ENCODE measurements at places on chromosomes 6 and 20. TPM values are rescaled to one million over a fixed set of nuclear protein-coding genes. Genes with fewer than 3 reads are reported as not detected.

Gene CNR1
- 0.19 TPM for total RNA-seq

Gene SPDEF
- total RNA-seq: not detected

Gene RNF5
- 33.4 TPM for total RNA-seq

Gene SLC17A1
- total RNA-seq: not detected

Gene CCN6
- not detected for total RNA-seq

Gene ESR1
- not detected for total RNA-seq

Gene CPNE1
- total RNA-seq: 80.0 TPM

Gene SAMD10
- 1.6 TPM for total RNA-seq

Gene FRS3
- total RNA-seq: 0.97 TPM

Gene STMND1
- not detected for total RNA-seq

Gene NHLRC1
- total RNA-seq: 1.2 TPM

Gene F13A1
- total RNA-seq: not detected

Gene TFAP2D
- not detected for total RNA-seq

Gene PAK5
- total RNA-seq: not detected

Gene RUNX2
- total RNA-seq: not detected

Gene MAS1
- not detected for total RNA-seq

Gene BCAS1
- total RNA-seq: not detected

Gene KCNB1
- total RNA-seq: not detected

Gene ARG1
- not detected for total RNA-seq

Gene SS18L1
- total RNA-seq: 16.7 TPM

Gene MTFR2
- 3.6 TPM for total RNA-seq

Gene SYTL3
- 1.5 TPM for total RNA-seq

Gene CGAS
- total RNA-seq: 4.3 TPM

Gene TCF19
- 16.6 TPM for total RNA-seq

Gene FANCE
- 10.3 TPM for total RNA-seq

Gene TMEM14B
- total RNA-seq: 45.7 TPM

Gene VEGFA
- 2.6 TPM for total RNA-seq

Gene BRPF3
- 19.0 TPM for total RNA-seq

Gene PHF20
- total RNA-seq: 21.9 TPM

Gene LY6G6C
- total RNA-seq: not detected

Gene BEND3
- 3.0 TPM for total RNA-seq

Gene SLC13A3
- 0.13 TPM for total RNA-seq

Gene SGK1
- total RNA-seq: 34.3 TPM

Gene NR2E1
- total RNA-seq: not detected

Gene BPIFA1
- not detected for total RNA-seq

Gene PCK1
- not detected for total RNA-seq

Gene VSX1
- not detected for total RNA-seq

Gene KCNK15
- total RNA-seq: not detected

Gene ADGRB3
- not detected for total RNA-seq

Gene RBBP8NL
- total RNA-seq: not detected

Gene NRSN2
- total RNA-seq: 22.8 TPM

Gene UNC5CL
- under 0.01 TPM for total RNA-seq

Gene KHDC1
- 0.19 TPM for total RNA-seq

Gene IMPG1
- not detected for total RNA-seq

Gene PPP1R18
- 53.7 TPM for total RNA-seq

Gene MDFI
- total RNA-seq: 22.8 TPM

Gene GID8
- total RNA-seq: 29.8 TPM

Gene CD109
- 28.7 TPM for total RNA-seq

Gene FOXQ1
- not detected for total RNA-seq

Gene SMLR1
- not detected for total RNA-seq

Gene ECT2L
- not detected for total RNA-seq

Gene SMOC2
- not detected for total RNA-seq

Gene RWDD2A
- 3.4 TPM for total RNA-seq

Gene MYLK2
- total RNA-seq: 16.7 TPM
